ENCODE measurements at places on chromosomes 12 and 14. TPM values are rescaled to one million over a fixed set of nuclear protein-coding genes. Genes with fewer than 3 reads are reported as not detected.

DNA sequence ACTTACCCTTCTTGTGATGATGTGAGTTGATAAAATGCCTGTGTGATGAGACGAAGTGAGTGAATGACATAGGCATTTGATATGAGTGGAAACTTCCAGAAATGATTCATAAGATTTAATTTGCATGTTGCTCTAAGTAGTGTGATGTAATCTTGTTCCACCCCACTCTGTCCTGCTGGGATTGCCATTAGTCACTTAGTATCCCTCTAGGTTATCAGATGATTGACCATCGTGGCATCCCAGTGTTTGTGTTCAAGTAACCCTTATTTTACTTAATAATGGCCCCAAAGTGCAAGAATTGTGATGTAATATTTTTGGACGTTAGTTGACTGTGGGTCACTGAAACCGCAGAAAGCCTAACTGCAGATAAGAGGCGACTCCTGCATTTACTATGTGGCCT, 214.4 kb upstream of the DIO2 start:
- DNase-seq, result no peak

GRCh38 chr14:77912754-77913556, 113.0 kb downstream of the ADCK1 start:
- no peak for DNase-seq

The C12orf54 gene
- not detected for total RNA-seq

The AVPR1A gene
- 20.9 TPM for total RNA-seq

- no peak for DNase-seq
These were observed 84.9 kb upstream of the TRAF3 start for GRCh38 chr14:102692334-102692733.

The SLC10A1 gene
- not detected for total RNA-seq

The A2ML1 gene
- total RNA-seq, result under 0.01 TPM

The C3AR1 gene
- 3.5 TPM for total RNA-seq

DNA sequence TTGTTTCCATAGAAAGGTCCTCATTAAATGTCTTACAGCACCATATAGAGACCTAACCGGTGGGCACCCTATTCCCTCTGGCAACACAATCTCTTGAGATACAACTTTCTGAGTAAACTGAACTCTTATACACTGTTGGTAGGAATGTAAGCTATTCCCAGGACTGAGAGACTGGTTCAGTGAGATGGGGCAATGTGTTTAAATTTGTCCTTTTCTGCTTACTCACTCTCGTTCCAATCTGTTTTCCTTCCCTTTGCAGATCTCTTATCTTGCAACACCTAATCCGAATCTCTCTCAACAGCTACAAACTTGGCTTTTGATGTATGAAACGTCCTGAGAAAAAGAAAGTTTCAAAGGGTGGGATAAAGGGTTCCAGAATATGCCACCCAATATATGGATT, 26.1 kb upstream of the ETV6 start:
- DNase-seq, result no peak

DNA sequence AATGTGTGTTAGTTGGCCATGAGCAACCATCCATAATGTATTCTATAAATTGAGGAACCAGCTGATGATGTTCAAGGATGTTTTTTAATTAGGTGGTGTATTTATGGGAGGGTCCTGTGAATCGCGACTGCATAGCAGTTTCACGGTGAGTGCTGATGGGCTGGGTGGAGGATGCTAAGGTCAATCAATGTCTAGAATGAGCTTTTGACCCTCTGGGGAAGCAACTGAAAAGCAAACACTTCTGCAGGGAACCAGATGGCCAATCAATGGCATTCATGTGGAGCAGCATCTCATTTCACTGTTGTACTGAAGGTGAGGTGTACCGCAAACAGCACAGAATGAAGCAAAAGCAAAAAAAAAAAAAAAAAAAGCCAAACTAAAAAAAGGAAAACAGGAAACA, 676.1 kb upstream of the TMEM132C start:
- no peak for DNase-seq

- no peak for DNase-seq
These were observed 64.4 kb downstream of the FOS start for GRCh38 chr14:75342762-75343599.

GRCh38 chr14:80867798-80868197, 73.7 kb downstream of the CEP128 start:
- no peak for DNase-seq

The SNX6 gene
- 48.4 TPM for total RNA-seq

GRCh38 chr12:3253682-3254275, 176.6 kb downstream of the TSPAN9 start:
- no peak for DNase-seq

The CCDC60 gene
- total RNA-seq, result not detected

GRCh38 chr12:6374786-6375160, 590 bp downstream of the SCNN1A start:
- DNase-seq, result no peak

DNA sequence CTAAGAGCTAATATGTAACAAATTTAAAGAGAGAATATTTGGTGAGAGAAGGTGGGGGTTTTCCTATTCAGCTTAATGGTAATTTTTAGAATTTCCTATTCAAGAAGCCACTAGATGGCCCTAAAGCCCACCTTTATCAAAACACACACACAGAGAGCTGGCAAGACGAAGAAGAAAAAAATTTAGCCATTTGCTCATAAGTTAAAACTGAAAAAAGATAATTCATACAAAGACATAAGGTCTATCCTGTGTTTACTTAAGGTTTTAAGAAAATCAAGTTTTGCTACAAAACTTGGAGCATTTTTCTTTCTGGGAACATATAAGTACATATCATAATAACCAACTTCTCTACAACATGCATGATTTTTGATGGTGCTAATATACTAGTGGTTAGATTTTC, 46.8 kb upstream of the PCED1B start:
- DNase-seq, result peak; percentile 84

GRCh38 chr12:5201554-5202218, 158.0 kb downstream of the KCNA5 start:
- peak; percentile 73 for DNase-seq

GRCh38 chr12:49777800-49778748, 36.7 kb downstream of the TMBIM6 start:
- peak; percentile 79 for DNase-seq

The ARHGEF40 gene
- total RNA-seq, result 171 TPM

DNA sequence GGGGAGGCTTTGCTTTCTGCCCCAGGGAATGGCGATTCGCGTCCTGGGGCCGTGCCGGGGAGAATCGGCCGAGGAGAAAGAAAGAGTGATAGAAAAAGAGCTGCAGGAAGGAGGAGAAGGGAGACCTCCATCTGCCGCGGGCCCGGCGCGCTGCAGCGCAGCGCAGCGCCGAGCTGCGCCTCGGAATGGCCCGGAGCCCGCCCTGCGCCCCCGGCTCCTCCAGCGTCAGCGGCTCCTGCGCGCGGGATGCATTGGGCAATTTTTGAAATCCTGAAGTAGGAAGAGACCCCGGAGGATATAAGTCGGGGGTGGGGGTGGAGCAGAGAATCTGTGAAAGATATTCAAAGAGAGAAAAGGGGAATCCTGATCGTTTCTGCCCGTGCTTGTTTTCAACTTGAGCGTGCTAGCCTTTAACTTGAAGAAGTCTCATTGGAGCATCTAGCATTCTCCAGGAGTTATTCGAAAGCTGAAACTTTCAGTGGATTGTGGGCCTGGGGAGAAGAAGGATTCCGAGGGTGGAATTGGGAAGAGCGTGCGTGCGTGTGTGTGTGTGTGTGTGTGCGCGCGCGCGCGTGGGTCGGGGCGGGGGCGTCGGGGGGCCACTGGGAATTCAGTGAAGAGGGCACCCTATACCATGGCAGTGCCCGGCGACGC, 441 bp downstream of the PDE3A start:
- DNase-seq, result peak; percentile 75

The RNASE2 gene
- not detected for total RNA-seq

- DNase-seq, result no peak
These were observed 84.3 kb downstream of the PLCZ1 start for GRCh38 chr12:18653465-18653864.

The CIROP gene
- not detected for total RNA-seq

- DNase-seq, result peak; percentile 80
These were observed 4.4 kb upstream of the SHMT2 start for GRCh38 chr12:57224973-57225679.

DNA sequence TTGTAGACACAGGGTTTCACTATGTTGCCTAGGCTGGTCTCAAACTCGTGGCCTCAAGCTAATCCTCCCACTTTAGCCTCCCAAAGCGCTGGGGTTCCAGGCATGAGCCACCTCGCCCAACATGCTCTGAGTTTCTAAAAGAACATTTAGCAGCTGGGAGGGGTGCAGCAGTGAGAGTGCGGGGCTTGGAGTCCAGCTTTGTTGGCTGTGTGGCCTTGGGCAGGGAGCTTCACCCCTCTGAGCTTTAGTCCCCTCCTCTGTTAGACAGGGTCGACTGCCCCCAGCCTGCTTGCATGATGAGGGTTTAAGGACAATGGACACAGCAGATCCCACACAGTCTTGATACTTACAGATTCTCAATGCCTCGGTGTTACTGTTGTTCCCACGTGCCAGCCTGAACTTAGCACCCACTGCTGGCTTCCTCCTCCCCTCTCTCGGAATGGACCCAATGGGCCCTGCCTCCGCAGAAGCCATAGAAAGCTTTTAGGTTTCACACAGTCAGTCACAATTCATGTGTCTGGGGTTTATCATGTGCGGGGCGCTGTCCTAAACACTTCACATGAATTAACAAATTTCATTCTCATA, 54.6 kb downstream of the PSMA6 start:
- no peak for DNase-seq

GRCh38 chr12:128794661-128795529, 28.9 kb downstream of the SLC15A4 start:
- peak; percentile 37 for DNase-seq

- no peak for DNase-seq
These were observed 277.9 kb upstream of the FOXG1 start for GRCh38 chr14:28488684-28489083.

DNA sequence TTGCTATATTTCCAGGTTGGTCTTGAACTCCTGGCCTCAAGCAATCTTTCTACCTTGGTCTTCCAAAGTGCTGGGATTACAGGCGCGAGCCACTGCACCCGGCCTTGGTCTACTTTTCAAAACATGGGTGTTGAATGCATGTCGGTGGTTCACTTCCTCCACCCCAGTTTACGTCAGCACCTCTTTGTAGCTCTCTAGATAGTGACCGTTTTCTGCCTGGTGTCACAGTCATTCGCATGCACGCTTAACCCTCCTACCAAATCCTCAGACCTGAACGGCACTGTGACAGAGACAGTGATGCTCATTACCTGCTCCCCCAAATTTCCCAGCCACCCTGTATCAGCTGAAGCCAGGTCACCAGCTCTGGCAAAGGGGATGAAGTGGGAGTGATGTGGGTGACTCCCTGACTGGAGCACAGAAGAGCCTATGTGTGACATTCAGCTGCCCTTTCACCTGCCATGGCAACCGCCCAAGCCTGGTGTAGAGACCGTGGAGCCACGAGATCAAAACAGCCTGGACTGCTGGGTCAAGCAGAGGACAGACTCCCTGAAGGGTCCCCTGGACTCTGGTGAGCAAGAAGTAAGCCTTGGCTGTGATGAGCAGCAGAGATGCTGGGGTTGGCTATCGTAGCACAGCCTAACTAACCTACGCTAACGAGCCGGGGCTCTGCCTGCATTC, 66.2 kb upstream of the GPR68 start:
- DNase-seq, result no peak

DNA sequence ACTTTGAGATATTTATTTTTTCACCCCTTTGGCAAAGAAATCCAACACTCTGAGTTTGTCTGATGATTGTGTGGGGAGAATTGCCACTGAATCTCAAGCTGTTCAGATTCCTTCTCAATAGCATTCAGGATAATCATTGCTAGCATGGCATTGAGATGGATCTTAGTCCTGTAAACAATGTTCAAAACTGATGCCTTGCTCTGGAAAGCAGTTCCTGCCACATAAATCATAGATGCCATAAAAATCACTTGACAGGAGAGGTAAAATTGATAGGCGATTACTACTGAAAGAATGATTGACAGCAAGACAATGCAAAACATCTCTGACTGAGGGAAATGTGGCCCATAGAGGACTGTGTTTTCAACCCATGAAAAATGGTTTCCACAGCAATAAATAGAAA, 915.6 kb downstream of the TRHDE start:
- no peak for DNase-seq

DNA sequence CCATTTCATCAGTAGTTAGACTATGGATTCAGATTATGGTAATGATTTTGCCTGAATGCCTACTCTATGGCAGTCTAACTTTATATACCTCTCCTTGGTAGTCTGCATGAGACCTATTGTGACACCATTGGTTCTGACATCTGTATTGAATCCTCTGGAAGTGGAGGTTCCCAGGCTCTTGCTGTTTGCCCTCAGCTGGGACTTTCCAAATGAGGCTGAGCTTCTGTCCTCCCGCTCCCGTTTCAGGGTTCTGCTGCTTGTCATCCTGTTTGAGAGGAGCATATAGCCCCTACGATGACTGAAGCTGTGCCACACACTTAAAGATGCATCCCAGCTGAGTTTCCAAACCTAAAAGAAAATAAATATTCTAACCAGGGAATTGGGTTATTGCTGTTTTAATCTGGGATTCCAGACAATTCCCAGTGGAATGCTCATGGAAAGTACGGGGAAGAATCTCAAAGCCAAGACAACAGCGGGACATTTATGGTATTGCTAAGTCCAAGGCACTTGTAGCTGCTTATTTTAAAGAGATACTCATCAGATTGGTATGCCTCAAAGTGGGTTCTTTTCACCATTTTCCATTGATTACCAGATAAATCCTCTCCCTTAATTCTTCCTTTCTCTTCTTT, 105.9 kb downstream of the ETV6 start:
- no peak for DNase-seq

DNA sequence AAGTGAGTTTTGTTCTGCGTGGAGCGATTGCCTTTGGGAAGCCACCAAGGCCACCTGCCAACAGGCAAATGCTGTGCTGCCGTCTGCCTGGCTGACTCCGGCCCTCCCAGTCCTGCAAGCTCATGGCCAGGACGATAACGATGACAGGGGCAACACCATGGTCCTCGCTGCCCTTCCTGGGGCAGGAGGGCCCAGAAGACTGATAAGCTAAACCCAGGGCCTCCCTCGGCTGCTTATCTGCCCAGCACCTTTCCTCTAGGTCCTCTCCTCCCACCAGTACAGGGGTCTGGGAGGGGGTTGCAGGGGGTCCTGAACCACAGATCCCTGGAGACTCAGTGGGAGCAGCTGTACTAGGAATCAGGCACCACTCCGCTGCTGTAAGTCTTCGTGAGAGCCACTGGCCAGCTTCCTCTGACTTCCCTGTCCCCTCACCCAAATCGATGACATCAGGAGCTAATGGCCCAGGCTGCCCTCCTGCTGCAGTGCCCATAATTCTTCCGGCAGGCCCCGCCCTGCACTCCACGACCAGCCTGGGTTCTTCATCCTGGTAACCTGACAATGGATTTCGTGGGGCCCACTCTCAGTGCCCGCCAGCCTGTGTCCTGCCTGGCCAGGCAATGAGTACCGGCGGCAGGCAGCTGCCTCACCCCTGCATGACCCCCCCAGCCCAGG, 5.1 kb downstream of the ANKRD9 start:
- no peak for DNase-seq

The IQSEC3 gene
- not detected for total RNA-seq

The RIPK3 gene
- total RNA-seq, result 42.6 TPM

The ST8SIA1 gene
- total RNA-seq, result 4.1 TPM

The TMEM263 gene
- 36.7 TPM for total RNA-seq
